ENCODE measurements at places on chromosomes 1 and 21. TPM values are rescaled to one million over a fixed set of nuclear protein-coding genes. Genes with fewer than 3 reads are reported as not detected.

NECTIN4 gene
- total RNA-seq, result 0.19 TPM

RGS7 gene
- 0.19 TPM for total RNA-seq

SIPA1L2 gene
- 23.9 TPM for total RNA-seq

HMCN1 gene
- total RNA-seq, result 7.2 TPM

PLA2G4A gene
- 4.1 TPM for total RNA-seq

PEAR1 gene
- 23.2 TPM for total RNA-seq

AMY2A gene
- total RNA-seq, result not detected

TRIM46 gene
- total RNA-seq, result 5.9 TPM

ANXA9 gene
- not detected for total RNA-seq

CCDC30 gene
- 0.27 TPM for total RNA-seq

RGS13 gene
- not detected for total RNA-seq

HPCAL4 gene
- not detected for total RNA-seq
